ENCODE measurements at places on chromosomes 6 and 20. TPM values are rescaled to one million over a fixed set of nuclear protein-coding genes. Genes with fewer than 3 reads are reported as not detected.

Gene ZFP57
- total RNA-seq, result not detected

Gene GJA10
- total RNA-seq, result not detected

Gene PARD6B
- 1.9 TPM for total RNA-seq

Gene PTK6
- total RNA-seq, result 0.68 TPM

Gene GPSM3
- total RNA-seq, result 11.7 TPM

Gene ADNP
- total RNA-seq, result 52.2 TPM

Gene OXT
- 3.5 TPM for total RNA-seq

Gene USP49
- 7.8 TPM for total RNA-seq

Gene TENT5A
- total RNA-seq, result 11.9 TPM

Gene EGFL8
- 13.0 TPM for total RNA-seq

Gene PRR18
- not detected for total RNA-seq

Gene IP6K3
- total RNA-seq, result 0.34 TPM

Gene SMLR1
- not detected for total RNA-seq

Gene ANGPT4
- total RNA-seq, result 7.1 TPM

Gene WASF1
- 10.9 TPM for total RNA-seq

Gene SLC16A10
- 54.6 TPM for total RNA-seq

Gene WFDC5
- total RNA-seq, result not detected

Gene EYS
- 3.8 TPM for total RNA-seq

Gene ANKRD6
- 14.5 TPM for total RNA-seq

Gene EYA4
- 1.5 TPM for total RNA-seq

Gene HMGA1
- total RNA-seq, result 21.4 TPM

Gene MATN4
- not detected for total RNA-seq

Gene ANKRD66
- total RNA-seq, result not detected

Data from subcutaneous adipose tissue (tissue), 4 donors.